ENCODE measurements at places on chromosomes 6 and 20.

DNA sequence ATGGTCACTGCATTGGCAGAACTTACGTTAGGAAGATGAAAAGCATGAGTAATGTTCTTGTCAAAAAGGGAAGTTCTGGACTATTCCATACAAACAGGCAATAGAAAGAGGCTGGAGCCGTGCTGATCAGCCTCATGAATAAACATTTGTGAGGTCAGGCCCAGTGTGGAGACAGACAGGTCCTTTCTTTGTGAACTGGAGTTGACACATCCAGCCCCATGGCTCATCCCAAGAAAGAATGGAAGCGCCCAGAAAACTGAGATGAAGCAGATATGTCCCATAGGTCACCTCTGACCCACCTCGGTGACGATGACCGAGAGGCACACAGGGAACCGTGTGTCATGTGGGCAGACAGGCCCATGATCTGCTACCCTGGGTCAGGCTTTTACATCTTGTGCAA, 276.0 kb upstream of the SGK1 start:
- no peak for DNase-seq

DNA sequence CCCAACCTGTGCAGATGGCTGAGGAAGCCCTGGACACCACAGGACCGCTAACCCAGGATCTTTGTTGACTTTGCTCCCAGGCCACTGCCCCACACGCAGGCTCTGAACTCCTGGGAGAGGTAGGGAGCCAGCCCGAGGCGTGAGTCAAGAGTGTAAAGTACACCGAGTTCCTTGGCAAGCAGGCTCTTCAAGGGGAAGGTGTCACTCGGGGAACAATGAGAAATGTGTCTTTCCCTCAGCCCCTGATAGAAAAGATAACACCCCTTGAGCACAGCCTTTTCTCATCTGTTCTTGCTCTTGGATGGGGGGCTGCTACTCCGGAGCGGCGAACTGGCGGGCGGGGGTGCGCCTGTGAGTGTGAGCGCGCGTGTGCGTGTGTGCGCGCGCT, 472 bp upstream of the EDN3 start:
- DNase-seq, result no peak

- DNase-seq, result no peak
Observed at GRCh38 chr6:5871296-5871695, 135.4 kb downstream of the NRN1 start.

DNA sequence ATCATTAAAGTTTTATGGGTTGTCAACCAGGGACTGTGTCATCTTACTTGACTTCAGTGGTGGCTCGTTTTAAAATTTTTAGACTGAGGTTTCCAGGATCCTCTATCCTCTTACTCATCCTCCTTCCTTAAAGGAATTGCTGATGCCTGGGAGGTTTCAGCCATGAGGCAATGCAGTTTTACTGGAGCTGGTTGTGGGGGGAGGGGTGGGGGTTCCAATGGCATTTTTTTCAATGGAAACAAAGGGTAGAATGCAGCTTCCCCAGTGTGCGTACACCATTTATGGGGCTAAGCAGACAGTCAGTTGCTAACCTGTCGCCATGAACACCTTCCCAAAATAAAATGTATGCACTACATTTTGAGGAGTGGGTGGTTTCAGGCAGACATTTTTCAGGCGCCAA, 88.0 kb downstream of the METTL24 start:
- DNase-seq, result no peak

DNA sequence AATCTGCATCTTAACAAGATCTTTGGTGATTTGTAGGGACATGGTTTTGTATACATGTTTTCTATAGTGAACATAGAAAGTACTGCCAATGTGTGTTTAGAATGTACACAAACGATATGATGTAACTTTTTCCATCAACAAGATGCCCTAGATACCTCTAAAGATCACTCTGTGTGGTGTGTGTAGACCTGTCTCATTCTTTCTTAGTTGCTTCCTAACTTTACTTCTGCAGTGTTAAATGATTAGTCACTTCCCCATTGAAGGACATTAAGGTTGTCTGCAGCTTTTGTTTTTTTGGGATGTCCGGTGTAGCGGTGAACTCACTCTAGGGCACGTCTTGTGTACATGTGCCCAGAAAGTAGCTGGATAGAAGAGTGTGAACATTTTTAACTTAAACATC, 35.9 kb downstream of the CDYL start:
- no peak for DNase-seq

- DNase-seq, result no peak
Observed at GRCh38 chr6:70309243-70309642, 6.4 kb upstream of the COL9A1 start.

- no peak for DNase-seq
Observed at GRCh38 chr6:136086686-136087085, 163.4 kb downstream of the MTFR2 start.

DNA sequence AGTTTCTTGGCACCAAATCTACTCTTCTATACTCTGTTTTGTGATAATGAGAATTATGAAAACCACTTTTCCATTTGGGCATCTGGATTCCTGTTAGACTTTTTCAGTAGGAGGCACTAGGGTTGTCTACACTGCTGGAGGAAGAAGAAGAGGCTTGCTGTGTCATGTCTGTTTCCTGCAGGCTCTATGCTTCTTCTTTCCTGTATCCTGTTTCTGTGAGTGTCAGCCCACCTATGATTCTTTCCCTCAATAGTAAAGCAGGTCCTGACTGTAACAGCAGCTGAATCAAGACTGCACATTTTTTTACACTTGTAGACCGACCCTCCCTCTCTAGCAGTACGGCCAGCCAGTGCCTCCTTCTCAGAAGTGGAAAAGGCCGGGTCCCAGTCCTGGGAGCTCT, 603.9 kb downstream of the HDGFL1 start:
- DNase-seq, result no peak

GRCh38 chr6:39865011-39865888, 69.0 kb downstream of the MOCS1 start:
- no peak for DNase-seq

Measured in GOT3 (cell line).